ENCODE measurements at places on chromosomes 7 and 10. TPM values are rescaled to one million over a fixed set of nuclear protein-coding genes. Genes with fewer than 3 reads are reported as not detected.

- no peak for DNase-seq
- no peaks in the 10 kb centered on the region for H3K36me3 ChIP-seq
- no peak overlapping the region for H3K27ac ChIP-seq
- H3K4me1 ChIP-seq = peaks cover 6% of the 10 kb centered on the region
- no peak overlapping the region for H3K4me3 ChIP-seq
These were observed 80.6 kb downstream of the ARHGAP21 start for GRCh38 chr10:24642921-24643678.

- peaks cover 13% of the 10 kb centered on the region for H3K27me3 ChIP-seq
- no peak overlapping the region for H3K4me3 ChIP-seq
- no peaks in the 10 kb centered on the region for H3K36me3 ChIP-seq
These were observed 5.9 kb upstream of the OR2F1 start for GRCh38 chr7:143948733-143949132.

Gene ZNF107
- 13.0 TPM for total RNA-seq

Gene CALD1
- total RNA-seq = 3.9 TPM
